Dorsolateral prefrontal cortex (tissue), 122 donors: ENCODE measurements at places on chromosomes 13 and 19. TPM values are rescaled to one million over a fixed set of nuclear protein-coding genes. Genes with fewer than 3 reads are reported as not detected.
A peak's percentile ranks its signal among the peaks of the same experiment; 100 is the strongest.

DNA sequence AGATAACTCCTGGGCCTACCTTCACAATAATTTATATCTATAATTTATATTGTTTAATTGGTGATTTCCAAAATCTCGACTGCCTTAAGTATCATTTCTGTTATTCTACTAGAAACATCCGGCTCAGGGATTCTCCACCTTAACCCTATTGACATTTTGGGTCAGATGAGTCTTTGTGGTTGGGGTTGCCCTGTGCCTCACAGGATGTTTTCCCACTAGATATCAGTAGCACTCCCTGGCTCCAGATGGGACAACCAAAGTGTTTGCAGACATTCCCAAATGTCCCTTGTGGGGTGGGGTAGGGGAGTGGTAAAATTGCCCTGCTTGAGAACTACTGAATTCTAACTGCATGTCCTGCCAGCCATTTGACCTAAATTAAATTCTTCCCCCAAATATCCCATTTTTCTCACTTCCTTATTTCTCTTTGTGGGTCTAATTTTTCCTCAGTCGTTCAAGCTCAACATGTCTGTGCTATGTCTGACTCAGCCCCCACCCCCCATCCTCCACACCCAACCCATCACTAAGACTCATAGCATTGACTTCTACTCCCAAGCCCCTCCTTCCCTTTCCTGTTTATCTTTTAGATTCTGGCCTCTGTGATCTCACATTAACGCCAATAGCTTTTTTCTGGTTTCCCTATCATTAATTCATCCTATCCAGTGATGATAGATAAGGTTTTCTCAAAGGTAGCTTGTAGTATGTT is 545.1 kb downstream of the EFNB2 start:
- no peak for DNase-seq

DNA sequence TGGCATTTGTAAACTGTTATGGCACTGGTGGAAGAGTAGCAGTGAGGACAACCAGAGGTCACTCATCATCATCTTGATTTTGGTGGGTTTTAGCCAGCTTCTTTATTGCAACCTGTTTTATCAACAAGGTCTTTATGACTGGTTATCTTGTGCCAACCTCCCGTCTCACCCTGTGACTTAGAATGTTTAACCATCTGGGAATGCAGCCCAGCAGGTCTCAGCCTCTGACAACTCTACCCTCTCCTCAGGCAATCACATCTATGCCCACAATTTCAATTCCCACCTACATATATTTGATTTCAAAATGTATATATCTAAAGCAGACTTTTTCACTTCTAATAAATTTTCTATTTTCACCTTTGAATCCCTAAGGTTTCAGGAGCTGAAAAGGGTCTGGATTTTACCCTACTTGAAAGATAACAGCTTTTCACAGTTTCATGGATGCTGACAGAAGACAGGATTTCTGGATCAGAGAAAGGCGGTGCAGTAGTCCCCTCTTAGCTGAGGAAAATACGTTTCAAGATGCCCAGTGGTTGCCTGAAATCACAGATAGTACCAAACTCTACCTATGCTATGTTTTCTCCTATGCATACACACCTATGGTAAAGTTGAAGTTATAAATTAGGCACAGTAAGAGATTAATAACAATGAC is 1171.8 kb downstream of the DIAPH3 start:
- DNase-seq, result no peak

The KCNRG gene
- total RNA-seq, result not detected

- no peak for DNase-seq
Observed at GRCh38 chr19:47423203-47423882, 4.0 kb upstream of the MEIS3 start.

GRCh38 chr13:103229674-103230073 is 163.5 kb upstream of the SLC10A2 start:
- DNase-seq, result no peak

DNA sequence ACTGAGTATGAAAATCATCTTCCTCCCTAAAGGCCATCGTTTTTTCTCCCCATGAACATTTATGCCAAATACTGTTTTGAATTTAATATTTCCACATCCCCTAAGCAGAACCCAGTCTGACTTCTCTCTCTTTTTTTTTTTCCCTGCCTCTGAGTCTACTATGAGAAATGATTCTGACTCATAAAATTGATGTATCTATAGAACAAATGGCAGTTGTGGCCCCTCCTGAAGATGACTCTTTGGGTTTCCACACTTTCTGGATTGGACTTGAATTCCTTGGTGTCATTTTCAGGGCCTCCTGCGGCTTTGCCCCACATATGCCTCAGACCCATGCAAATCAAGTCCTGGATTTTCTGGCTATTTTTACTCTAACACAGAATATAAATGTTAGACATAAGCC is 22.7 kb upstream of the NAXD start:
- DNase-seq, result no peak

The TMEM59L gene
- 399 TPM for total RNA-seq

DNA sequence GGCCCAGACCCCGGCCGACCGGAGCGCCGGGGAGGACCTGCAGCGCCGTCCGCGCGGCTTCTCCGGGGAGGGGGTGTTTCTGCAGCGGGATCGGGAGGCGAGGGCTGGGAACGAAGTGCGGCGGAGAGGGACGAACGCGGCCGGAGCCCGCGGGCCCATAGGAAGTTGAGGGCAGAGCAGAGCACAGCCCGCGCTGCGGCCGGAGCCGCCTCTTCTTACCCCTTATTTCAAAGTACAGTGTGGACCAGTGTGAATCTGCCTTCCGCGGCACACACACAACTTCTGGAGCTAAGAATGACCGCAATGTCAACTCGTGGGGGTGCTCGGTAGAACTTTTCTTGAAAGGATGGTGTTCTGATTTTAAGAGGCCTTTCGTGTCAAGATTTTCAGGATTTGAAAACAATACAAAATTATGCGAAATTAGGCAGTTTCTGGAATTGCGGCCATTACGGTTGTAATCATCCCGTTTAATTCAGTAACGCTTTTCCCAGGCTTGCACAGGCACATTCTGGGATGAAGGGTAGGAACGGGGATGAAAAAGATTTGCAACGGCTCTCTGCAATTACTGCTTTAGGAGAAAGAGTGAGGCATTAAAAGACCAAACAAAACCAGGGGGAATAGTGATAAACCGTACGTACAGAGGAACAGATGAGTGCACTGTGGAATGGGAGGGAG is 821 bp downstream of the TDRD3 start:
- DNase-seq, result peak; percentile 33

The WDR88 gene
- not detected for total RNA-seq

The CCL25 gene
- total RNA-seq, result not detected

The ARID3A gene
- total RNA-seq, result 10.2 TPM

The GNA15 gene
- 4.8 TPM for total RNA-seq

DNA sequence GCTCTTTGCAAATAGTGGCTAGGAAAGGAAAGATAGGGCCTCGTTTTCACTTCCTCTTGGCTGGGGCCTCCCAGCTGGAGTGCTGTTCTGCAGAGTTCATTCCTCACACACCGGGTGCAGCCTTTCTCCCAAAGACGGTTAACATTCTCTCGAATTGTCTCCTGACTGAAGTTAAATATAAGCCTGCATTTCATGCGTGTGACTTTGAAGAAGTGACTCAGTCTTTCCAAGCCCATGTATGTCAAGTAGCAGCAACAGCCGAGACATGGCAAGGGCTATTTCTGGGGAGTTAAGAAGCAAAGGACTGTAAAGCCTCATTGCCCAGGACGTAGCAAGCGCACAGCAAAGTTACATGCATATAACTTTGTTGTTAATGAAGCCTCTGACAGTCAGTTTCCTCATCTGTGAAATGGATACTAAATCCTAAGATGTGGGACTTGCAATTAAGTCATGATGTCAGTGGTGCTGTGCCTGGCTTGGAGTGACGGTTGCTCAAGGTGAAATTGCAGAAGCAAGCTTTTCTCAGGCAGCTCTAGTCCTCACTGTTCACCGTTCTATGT is 502.4 kb downstream of the MYO16 start:
- DNase-seq, result no peak

The SCN1B gene
- 208 TPM for total RNA-seq

GRCh38 chr13:94480672-94481145 is 1.2 kb upstream of the DCT start:
- no peak for DNase-seq

The APOC1 gene
- total RNA-seq, result 28.5 TPM

The IL4I1 gene
- total RNA-seq, result 0.96 TPM

- DNase-seq, result no peak
Observed at GRCh38 chr19:30066781-30067759, 125.0 kb downstream of the URI1 start.

GRCh38 chr13:44211286-44211685 is 162.3 kb upstream of the SERP2 start:
- DNase-seq, result no peak

GRCh38 chr13:86429756-86430155 is 630.5 kb upstream of the SLITRK6 start:
- DNase-seq, result no peak

- DNase-seq, result no peak
Observed at GRCh38 chr13:112434032-112434431, 57.9 kb downstream of the SPACA7 start.

The NLRP4 gene
- total RNA-seq, result not detected

DNA sequence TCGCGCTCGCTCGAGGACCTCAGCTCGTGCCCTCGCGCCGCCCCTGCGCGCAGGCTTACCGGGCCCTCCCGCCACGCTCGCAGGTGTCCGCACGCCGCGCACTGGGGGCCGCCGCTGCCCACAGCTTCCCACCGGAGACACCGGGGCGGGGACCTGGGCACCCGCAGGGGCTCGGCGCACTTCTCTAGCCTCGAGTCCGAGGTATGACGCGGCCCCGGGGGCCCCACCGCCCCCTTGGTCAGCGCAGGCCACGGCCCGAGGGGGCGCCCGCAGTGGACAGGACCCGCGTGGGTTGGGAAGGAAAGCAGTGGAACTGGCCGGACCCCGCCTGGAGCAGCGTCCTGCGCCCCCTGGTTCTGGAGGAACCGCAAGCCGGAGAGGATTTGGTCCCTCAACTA is 2.1 kb upstream of the GRWD1 start:
- no peak for DNase-seq

The LMTK3 gene
- total RNA-seq, result 91.7 TPM

- DNase-seq, result no peak
Observed at GRCh38 chr19:36986131-36986530, 70.0 kb downstream of the ZNF568 start.

DNA sequence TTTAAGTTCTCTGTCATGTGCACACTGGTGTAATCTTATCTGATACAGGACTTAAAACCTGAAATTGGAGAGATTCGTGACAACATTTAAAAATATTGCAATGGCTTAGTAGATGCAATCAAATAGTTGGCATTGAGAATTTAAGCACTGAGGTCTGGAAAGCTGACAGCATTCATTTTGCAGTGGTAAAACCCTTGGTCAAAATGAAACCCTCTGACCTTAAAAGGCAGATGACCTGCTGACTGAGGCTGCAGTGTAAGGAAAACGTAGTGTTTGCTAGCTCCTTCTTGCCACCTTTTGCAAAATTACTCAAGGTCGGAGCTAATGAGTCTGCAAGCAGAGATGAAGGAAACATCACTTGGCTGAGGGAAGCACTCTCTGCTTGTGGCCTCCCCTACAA is 150.6 kb downstream of the KCTD12 start:
- DNase-seq, result no peak

The KCNC3 gene
- total RNA-seq, result 46.5 TPM

The SIGLEC8 gene
- 2.8 TPM for total RNA-seq

The MAB21L1 gene
- total RNA-seq, result 0.26 TPM

- peak; percentile 90 for DNase-seq
Observed at GRCh38 chr19:2627319-2627829, 75.1 kb downstream of the GNG7 start.

DNA sequence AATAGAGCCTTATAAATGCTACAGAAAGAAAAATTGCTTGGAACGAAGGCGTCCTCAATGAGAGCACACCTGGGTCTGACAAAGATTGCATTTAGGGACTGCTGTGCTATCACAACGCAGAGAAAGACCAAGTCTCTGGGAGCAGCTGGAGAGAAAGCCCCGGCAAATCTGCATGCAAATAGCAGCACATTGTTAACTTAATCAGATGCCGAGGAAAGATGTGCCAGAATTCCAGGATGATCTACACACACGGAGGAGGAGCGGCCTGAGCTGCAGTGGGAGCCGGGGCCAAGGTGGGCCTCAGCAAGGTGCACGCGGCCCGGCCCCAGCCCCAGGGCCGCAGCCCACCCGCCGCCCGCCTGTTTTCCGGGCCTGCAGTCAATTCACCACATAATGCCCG is 1.4 kb downstream of the ZNF536 start:
- no peak for DNase-seq

- DNase-seq, result no peak
Observed at GRCh38 chr13:93174260-93174659, 52.3 kb upstream of the GPC6 start.

DNA sequence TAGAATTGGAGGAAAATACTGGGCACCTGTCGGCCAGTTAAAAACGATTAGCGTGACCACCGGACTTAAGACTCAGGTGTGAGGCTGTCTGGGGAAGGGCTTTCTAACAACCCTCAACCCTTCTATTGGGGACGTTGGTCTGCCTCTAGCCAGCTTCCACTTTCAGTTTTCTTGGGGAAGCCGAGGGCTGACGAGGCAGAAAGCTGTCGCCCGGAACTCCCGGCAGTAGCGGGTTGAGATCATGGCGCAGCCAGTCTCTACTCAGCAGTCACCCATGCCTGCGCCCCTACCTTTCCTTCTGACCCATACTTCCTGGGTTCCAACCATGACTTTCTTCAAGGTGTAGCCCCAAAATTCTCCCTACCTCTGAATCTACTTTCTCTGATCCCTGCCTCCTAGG is 1424.1 kb downstream of the SLITRK1 start:
- DNase-seq, result no peak

GRCh38 chr19:5809053-5809452 is 4.2 kb downstream of the NRTN start:
- DNase-seq, result no peak

The ATP4B gene
- total RNA-seq, result not detected

- DNase-seq, result no peak
Observed at GRCh38 chr13:47955836-47956235, 45.2 kb downstream of the SUCLA2 start.

GRCh38 chr19:4909897-4910593 is 744 bp downstream of the UHRF1 start:
- DNase-seq, result peak; percentile 88

DNA sequence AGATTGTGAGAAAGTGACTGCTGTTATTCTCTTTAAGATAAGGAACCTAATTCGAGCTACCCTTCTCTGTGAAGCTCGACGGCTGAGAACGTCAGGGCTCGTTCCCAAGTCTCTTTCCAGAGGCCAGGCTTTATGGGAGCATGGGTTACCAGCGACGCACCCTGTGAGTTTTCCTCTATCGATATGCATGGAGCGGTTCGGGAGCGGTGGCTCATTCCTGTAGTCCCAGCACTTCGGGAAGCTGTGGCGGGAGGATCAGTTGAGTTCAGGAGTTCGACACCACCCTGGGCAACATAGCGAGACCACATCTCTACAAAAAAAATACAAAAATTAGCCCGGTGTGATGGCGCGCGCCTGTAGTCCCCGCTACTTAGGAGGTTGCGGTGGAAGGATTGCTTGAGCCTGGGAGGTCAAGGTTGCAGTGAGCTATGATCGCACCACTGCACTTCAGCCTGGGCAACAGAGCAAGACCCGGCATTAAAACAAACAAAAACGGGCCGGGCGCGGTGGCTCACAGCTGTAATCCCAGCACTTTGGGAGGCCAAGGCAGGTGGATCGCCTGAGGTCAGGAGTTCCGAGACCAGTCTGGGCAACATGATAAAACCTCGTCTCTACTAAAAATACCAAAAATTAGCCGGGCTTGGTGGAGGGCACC is 681 bp upstream of the ZNF606 start:
- DNase-seq, result no peak

GRCh38 chr19:41297628-41298347 is 12.2 kb upstream of the CCDC97 start:
- DNase-seq, result no peak
